Omental fat pad (tissue), 4 donors: ENCODE measurements at places on chromosomes 7 and 10. TPM values are rescaled to one million over a fixed set of nuclear protein-coding genes. Genes with fewer than 3 reads are reported as not detected.

Gene OR2A1
- total RNA-seq = not detected

GRCh38 chr10:108385963-108386362, 1221.5 kb upstream of the SORCS1 start:
- no peak for DNase-seq

DNA sequence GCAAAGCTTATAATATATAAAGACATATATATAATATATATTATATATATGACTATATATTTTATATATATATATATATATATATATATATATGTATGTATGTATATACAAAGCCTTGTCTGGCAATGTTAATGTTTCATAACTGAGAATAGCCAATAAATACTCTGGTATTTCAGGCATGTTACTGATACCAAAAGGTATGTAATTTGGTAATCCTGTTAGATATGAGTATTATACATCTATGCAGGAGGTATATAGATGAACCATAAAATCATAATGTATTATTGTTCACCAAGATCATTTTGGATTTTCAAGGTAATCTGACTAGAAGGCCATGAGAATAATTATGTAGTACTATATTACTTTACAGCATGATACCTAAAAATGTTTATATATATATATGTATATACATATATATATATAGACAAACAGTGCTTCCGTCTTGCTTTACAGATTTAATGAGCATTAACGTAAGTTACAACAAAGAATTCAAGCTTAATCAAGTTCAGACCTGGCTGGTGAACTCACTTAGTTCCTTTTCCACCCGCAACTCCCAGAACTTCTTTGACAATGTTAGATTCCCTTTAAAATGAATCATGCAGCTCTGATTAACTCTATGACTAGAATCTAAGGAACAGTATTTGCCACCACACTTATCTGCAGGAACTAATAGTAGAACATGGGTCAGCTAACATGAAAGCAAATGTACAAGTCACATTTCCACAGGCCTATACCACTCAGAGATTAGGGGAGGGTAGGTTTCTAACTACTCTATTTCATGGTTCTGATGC, 82.7 kb downstream of the SLC25A13 start:
- no peak for DNase-seq

DNA sequence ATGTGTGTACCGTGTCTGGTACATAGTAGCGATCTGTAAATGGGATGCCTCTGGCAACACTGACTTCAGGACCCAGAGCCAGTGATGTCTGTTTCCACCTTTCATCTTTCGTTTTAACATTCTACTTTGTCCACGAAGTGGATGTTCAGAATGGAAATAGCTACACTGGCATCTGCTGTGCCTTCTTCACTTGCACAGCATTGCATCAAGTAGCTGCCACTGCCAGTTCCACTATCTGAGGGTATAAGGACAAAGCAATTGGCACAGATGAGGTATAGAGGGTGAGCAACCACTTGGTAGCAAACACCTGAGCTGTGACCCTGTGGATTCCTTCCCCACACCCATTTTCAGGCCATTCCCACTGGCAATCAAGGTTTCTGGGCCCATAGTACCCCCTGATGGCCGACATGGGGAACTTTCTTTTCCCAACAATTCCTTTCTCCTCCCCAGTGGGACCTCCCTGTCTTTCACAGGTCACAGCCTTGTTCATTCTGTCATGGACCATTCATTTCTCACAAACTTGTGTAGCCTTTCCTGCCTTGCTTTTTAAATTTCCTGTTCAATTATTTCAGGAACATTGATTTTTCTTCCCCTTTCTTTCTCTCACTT, 4.0 kb downstream of the ITGA8 start:
- no peak for DNase-seq

DNA sequence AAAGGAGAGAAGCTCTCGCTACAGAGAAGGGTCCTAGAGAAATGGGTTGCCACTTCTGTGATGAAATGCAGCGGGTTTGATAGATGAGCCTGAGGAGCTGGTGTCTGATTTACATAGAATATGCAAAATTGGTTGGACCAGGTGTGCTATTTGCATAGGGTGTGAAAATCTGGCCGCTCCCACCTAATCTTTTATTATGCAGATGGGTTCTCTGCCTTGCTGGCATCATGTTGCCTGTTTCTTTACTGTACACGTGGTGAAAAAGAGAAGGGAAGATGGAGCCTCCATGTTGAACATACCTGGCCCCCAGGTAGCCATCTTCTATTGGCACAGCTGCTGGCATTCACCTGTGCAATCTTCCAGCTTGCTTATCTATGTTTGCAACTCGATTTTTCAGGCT, 212.2 kb downstream of the ANKRD7 start:
- no peak for DNase-seq

DNA sequence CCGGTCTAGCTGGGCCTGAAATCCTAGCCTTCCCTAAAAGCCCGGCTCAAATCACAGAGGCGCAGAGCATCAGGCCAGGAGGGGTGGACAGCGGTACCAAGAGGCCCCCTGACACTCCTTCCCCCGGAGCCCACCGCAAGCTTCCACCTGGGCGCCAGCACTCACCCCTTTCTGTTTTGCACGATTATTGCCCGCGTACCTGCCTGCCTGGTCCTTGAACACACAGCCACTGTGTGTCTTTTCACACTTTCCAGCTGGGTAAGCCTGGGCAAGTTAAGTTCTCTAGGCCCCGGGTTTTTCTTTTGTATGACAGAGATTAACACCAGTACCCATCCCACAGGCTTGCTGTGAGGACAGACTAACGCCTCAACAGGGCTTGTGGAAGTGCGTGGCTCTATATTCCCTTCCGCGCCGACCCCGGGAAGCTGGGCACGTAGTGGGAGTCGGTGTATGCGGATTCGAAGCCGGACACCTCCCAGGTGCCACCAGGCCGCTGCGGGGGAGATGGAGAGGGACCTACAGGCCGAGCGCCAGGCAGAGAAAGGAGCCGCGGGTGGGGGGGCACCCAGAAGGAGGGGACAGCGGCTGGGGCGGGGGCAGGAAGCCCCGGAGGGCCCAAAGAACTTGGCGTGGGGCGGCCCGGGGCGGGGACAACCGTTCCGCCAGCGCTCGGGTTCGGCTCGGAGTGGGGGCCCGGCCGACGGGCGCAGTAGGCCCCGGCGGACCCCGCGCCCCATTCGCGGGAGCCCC, 792 bp downstream of the ZNF746 start:
- DNase-seq = no peak

Gene IDI2
- total RNA-seq = not detected
